ENCODE measurements at places on chromosomes 7 and 10.

DNA sequence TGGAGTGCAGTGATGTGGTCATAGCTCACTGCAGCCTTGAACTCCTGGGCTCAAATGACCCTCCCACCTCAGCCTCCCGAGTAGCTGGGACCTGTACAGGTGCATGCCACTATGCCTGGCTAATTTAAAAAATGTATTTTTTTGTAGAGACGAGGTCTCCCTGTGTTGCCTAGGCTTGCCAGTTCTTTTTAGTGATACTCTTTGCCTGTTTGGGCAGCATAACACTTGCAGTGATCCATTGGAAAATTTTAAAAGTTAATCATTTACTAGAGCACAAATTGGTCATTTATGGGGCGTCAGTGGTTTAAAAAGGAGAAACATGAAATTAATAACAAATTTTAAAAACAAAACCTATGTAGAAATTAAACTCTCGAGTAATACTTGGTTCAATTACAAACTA is 78.3 kb downstream of the DYNC2I1 start:
- no peak for DNase-seq

DNA sequence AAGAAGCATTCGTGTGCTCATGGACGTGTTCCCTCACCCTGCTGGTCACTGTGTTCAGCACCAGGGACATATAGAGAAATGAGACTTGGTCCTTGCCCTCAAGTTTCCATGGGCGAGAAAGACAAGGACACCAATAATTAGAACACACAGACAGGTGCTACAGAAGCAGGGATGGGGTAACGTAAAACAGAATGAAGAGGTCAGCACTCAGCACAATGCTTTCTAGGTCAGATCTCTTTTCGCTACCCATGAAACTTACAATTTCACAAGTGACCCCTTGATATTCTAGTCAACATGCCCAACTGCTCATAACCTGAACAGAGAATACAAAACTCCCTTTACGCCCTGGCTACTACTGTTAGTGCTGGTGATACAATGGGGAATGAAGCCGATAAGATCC is 6.0 kb upstream of the ANK3 start:
- DNase-seq, result no peak

GRCh38 chr7:73828972-73829371 is 1.8 kb upstream of the CLDN4 start:
- no peak for DNase-seq

DNA sequence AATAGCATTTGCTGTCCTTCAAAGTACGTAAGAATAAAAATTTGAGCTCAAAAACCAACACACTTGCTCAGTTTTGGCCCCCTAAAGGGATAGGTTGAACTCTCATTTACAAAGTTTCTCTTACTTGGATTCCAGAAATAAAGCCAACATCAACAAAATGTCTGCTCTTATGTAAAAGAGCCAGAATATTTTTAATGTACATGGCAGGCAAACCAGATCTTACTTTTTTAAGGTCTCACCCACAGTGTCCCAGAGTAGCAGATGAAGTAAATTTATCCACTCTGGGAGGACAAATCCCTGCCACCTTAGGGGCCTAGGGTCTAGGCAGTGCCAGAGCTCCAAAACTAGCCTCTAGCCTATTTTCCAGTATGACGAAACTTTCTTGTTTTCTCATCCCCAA is 159.6 kb downstream of the SKAP2 start:
- no peak for DNase-seq

GRCh38 chr7:136353287-136353686 is 376.1 kb upstream of the MTPN start:
- no peak for DNase-seq

DNA sequence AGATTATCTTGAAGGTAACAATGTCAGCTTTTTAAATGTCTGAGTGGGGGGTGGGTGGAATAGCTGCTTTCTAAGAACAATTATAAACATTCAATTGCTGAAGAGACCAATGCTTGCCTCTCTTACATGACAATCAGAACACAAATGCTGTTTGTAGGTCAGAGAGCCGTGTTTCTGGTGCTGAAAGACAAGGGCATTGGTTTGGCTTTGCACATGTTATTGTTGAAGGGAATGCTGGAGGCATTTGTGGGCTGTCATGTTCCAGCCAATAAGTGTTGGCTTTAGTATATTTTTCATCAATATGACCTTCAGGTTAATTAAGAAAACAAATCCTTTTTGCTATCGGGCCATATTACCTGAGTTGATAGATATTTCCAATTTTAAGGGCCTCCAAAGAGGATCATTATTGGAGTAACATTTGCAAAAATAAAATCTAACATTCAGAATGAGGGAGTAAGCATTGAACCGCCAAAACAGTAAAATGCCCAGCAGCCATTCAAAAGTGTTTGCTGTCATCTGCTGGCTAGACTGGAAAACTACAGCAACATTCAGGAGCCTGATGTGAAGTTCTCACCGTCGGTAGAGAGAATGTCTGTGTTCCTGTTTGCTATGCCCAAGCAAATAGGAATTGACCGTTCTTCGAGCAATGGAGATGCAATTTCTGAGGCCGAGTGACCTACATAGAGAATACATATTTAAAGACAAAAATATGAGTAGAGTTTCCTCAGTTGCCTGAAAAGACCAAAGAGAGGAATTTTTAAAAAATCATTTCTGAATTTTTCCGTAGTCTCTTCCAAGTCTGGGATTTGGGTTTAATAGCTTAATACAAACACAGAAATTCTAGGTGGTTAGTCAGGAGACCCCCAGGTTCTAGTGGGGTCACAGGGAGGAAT is 118.9 kb downstream of the APBB1IP start:
- DNase-seq, result peak; percentile 43

GRCh38 chr10:9024210-9024609 is 969.7 kb downstream of the GATA3 start:
- no peak for DNase-seq

- DNase-seq, result no peak
These were observed 5.3 kb upstream of the KCNIP2 start for GRCh38 chr10:101848894-101849351.

DNA sequence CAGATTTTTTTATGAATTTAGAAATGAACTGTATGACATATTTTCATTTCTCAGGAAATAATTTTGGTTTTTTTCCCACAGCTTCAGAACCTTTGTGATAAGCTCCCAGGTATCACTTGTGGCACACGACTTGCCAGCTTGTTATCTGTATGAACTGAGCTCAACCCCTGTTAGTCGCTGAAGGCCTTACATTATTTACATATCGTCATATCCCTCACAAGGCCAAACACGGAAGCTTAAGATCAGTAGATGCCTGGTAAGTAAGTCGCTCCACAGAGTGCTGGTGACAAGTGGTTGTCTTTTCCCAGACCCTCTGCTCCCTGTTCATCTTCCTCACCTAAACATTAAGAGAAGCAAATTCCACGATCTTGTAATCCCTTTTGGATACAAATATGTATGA is 55.2 kb downstream of the RAPGEF5 start:
- no peak for DNase-seq

- DNase-seq, result peak; percentile 32
These were observed 15.6 kb downstream of the LYZL1 start for GRCh38 chr10:29304264-29304994.

GRCh38 chr10:105187243-105187642 is 546.2 kb downstream of the SORCS3 start:
- no peak for DNase-seq

DNA sequence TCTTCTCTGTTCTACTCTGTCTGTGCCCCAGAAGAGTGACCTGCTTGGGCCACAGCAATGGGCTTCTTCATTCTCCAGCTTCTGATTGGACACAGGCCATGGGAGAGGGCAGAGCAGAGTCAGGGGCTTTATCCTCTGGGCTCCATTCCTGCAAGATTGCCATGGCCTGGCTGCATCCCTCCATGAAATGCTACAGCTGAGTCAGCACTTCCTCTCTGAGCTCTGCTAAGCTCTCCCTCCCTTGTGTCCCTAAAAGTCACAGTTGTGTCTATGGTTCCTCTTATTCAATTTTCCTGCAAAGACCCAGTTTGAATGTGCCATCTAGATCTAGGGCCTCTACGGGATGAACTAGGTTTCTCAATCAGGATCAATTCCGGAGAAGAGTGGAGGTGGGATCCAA is 903.8 kb downstream of the TYW1 start:
- DNase-seq, result no peak

DNA sequence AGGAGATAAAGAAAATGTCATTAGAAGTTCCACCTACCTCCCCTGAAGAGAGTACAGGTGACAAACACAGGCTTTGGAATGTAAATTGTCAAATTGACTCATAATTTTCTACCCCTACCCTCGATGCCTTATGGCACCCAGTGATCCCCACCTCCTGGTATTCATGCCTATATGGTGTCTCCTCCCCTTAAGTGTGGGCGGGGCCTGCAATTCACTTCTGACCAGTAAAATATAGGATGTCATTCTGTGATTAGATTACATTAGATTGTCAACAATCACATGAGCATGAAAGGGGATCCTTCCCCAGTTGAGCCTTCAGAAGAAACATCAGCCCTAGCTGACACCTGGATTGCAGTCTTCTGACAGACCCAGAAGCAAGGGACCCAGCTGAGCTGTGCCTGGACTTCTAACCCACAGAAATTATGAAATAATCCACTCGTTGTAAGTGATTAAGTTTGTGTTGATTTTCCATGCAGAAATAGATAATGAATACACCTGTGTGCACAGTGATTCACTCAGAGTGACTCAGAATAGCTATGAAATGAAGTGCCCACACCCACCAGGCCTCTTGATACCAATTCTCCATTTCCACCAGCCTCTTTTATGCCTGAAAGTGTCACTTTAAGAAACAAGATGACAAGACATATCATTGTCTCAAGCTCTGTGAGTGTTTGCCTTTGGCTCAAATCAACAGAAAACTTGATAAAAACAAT is 8.5 kb upstream of the SLC39A12 start:
- DNase-seq, result no peak

- DNase-seq, result no peak
These were observed 103.6 kb upstream of the RNF32 start for GRCh38 chr7:156537006-156537405.

DNA sequence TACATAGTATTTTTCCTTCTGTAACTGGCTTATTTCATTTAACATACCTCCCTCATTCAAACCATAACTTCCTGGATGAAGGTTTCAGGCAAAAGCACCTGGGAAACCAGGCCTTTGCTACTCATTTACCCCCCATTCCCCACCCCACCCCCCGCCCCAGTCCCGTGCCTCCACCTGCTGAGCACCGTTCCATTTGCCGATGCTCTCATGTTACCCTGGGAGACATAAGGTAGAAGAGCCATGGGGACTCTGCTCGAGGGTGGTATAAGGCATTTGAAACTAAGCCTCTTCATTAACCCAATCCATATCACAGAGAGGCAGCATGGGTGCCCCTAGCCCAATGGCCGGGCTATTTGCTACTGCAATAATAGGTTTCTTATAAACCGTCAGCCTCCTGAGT is 22.2 kb upstream of the MCM10 start:
- no peak for DNase-seq

- DNase-seq, result no peak
These were observed 187.6 kb downstream of the PFKFB3 start for GRCh38 chr10:6390213-6390845.

- DNase-seq, result peak; percentile 86
These were observed 174.4 kb upstream of the LYZL2 start for GRCh38 chr10:30803892-30804322.

GRCh38 chr10:86348321-86349210 is 18.0 kb downstream of the GRID1 start:
- DNase-seq, result no peak

GRCh38 chr7:66055321-66055956 is 20.2 kb upstream of the ASL start:
- no peak for DNase-seq

- DNase-seq, result no peak
These were observed 10.5 kb upstream of the TTYH3 start for GRCh38 chr7:2621061-2621828.

GRCh38 chr10:77233466-77233865 is 404.1 kb downstream of the KCNMA1 start:
- no peak for DNase-seq

DNA sequence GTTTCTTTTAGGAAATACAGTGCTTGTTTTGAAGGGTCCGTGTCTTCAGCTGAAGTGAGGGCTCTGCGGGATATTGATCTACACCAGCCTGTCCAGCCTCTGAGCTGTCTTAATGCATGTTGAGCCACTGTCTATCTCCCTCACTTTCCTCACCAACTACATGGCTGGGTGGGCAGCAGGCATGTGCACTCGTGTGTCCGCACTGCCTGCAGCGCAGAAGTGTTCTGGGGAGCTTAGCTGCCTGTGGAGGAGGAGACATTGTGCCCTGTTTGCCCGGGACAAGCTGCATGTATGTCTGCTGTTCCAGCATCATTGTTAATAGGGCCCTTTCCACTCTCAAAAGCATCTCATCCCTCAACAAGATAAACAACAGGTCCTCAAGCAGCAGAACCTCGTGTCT is 133.1 kb upstream of the EEPD1 start:
- no peak for DNase-seq

DNA sequence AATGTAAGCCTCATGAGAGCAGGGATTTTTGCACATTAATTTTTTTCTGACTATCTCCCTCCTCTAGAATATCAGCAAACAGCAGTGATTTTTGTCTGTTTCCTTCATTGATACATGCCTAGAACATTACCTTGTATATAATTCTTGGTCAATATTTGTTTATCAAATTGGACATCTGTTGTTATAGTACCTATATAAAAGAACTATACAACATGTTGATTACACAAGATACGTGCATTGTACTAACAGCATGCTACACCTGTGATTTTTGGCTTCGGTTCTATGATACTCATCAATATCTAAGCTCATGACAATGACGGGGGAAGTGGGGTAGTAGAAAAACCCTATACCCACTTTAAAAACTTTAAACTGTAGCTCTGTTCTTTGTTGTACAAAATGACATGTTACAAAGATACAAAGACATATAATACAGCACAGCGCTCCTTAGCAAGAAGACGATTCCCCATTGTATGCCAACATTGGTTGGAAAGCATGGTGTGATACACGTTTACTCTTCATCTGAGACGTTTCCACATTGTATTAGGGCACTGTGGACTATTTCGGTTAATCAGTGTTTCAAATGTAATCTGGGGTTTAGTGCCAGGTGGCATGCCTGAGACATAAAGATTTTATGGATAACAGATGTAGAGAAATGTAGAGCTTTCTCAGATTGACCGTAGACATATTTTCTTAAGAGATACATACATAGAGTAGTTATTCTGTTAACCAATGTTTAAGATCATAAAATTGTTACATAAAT is 70.5 kb upstream of the FOXP2 start:
- DNase-seq, result no peak

DNA sequence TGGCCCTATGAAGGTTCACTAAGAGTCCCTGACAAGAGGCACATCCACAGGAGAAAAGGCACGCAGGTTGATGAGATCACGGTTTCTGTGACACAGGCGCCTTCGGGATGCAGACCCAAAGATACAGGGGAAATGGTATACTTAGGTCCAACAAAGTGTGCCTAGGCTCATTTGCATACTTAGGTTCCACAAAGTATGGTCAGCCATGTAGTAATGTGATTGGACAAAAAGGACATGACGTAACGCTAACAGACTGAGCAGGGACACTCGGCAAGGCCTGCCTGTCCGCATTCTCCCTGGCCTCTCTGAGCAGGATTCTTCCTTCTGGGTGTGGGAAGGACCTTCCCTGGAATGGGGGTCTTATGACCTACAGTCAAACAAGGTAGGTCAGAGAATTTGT is 190.6 kb downstream of the CELF2 start:
- DNase-seq, result no peak

GRCh38 chr10:115969591-115969990 is 303.4 kb downstream of the GFRA1 start:
- DNase-seq, result no peak
